ENCODE measurements at places on chromosomes 4 and X.
A peak's percentile ranks its signal among the peaks of the same experiment; 100 is the strongest.

- DNase-seq: no peak
Measured at GRCh38 chr4:19135895-19136633, 1114.5 kb upstream of the LCORL start.

- no peak for DNase-seq
Measured at GRCh38 chrX:11585174-11585573, 80.5 kb downstream of the ARHGAP6 start.

GRCh38 chr4:173821036-173821435 is 291.0 kb upstream of the HAND2 start:
- no peak for DNase-seq

DNA sequence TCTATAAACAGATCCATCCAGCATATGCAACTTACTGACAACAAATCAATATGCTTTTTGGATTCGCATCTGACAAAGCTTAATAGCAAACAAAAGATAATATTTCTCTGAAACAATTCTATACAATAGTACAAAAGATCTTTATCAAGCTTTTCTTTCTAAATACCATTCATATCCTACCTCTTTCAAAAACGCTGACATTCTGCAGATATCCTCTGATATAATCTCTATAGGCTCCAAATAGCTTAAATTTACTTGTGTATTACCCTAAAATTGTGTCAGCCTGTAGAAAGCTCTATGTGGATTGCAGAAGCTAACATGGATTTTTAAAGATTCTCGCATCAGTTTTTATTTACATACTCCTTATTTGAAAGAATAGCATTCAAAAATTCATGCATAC is 260.6 kb downstream of the GASK1B start:
- no peak for DNase-seq

DNA sequence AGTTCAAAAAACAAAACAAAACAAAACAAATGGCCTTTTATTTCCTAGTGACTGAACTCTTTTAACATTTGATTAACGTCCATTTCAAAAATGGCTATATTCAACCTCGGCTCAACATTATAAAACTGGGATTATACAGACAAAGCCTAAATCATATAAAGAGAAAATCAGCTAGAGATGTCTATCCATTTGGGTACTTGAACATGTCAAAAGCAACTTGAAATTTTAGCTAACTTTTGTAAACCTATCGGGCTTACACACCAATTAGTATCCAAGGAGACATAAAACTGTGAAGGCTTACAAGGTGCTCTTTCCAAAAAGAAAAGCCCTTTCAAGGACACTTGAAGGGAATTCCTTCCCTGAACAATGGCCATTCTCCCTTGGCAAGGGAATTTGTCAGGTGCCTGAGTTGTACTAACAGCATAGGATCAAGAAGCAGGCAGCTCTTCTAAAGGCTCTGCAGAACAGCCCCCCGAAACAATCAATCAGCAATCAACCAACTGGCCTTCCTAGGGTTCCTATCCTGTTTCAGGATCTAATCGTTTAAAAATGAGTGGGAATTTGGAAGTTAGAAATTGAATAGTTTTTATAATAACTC is 633.7 kb upstream of the HTR2C start:
- no peak for DNase-seq

GRCh38 chr4:83257811-83258210 is 26.8 kb downstream of the COQ2 start:
- no peak for DNase-seq

DNA sequence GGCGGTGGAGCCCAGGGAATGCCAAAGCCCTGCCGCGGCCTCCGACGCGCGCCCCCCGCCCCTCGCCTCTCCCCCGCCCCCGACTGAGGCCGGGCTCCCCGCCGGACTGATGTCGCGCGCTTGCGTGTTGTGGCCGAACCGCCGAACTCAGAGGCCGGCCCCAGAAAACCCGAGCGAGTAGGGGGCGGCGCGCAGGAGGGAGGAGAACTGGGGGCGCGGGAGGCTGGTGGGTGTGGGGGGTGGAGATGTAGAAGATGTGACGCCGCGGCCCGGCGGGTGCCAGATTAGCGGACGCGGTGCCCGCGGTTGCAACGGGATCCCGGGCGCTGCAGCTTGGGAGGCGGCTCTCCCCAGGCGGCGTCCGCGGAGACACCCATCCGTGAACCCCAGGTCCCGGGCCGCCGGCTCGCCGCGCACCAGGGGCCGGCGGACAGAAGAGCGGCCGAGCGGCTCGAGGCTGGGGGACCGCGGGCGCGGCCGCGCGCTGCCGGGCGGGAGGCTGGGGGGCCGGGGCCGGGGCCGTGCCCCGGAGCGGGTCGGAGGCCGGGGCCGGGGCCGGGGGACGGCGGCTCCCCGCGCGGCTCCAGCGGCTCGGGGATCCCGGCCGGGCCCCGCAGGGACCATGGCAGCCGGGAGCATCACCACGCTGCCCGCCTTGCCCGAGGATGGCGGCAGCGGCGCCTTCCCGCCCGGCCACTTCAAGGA is at the start of gene FGF2:
TSS of gene FGF2 (plus strand) at position 279 of the 705 bp plus-strand sequence. CDS start at position 623, 344 bp downstream.
- peak; percentile 83 for DNase-seq

- no peak for DNase-seq
Measured at GRCh38 chr4:55783584-55783983, 36.0 kb upstream of the EXOC1L start.

GRCh38 chrX:53280331-53281320 is 758 bp downstream of the IQSEC2 start:
- DNase-seq: peak; percentile 66

- no peak for DNase-seq
Measured at GRCh38 chrX:21875013-21875412, 19.2 kb downstream of the YY2 start.

DNA sequence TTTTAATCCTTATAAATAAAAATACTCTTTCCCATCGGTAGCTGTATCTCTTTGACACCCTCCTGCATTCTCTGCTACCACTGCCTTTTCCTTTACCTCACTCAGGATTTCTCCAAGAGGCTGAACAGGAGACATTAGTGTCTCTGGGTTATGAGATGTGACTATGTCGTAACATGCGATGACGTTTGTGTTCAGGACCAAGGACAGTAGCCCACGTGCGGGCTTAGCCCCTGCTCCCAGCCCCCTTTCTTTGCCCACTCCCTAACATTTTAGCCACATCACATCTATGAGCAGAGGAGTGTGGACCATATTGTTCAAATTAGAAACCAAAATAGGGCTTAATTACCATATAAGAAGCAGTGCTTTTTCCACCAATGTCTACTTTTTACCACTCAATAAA is 369.3 kb downstream of the FBXW7 start:
- DNase-seq: no peak

GRCh38 chrX:107646735-107647134 is 18.4 kb downstream of the PRPS1 start:
- DNase-seq: no peak

DNA sequence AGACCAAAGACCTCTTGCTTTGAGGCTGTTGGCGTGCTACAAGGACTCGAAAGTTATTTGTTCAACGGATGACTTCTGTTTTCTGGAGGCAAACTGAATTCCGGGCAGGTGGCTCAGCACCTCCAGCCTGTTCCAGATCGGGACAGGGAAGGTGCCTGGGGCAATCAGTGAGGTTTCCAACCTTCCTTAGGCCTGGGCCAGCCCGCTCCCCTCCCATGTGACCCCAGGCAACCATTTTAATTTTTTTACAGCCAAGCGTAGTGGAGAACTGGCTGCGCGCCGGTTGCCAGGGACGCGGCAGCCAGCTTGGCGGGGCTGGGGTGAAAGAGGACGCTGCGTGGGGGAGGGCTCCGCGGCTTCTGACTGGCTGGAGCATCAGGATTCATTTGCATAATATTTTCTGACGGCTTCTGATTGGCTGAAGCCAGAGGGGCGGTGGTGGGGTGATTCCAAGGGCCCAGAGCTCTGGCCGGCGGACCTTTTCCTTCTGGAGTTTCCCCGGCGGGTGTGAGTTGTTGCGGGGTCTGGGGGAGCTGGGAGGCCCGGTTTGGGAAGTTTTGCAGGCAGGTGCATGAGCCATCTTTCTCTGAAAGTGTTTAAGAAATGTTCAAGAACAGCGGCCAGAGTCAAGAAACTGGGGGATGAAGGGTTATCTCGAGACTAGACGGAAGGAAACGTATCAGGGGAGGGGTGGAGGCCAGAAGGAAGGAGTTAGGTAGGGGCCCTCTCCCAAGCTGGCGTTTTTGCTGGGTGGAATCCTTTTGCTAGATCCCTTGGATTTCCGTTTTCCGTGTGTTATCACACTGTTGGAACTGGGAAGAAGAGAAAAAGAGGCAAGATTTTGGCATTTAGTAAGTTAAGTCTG is at the start of gene MID1IP1:
TSS of gene MID1IP1 (plus strand) at position 479 of the 865 bp plus-strand sequence. CDS start 3,488 bp downstream, outside the sequence.
- DNase-seq: peak; percentile 95

GRCh38 chr4:126686491-126686890 is 946.3 kb upstream of the INTU start:
- DNase-seq: no peak

DNA sequence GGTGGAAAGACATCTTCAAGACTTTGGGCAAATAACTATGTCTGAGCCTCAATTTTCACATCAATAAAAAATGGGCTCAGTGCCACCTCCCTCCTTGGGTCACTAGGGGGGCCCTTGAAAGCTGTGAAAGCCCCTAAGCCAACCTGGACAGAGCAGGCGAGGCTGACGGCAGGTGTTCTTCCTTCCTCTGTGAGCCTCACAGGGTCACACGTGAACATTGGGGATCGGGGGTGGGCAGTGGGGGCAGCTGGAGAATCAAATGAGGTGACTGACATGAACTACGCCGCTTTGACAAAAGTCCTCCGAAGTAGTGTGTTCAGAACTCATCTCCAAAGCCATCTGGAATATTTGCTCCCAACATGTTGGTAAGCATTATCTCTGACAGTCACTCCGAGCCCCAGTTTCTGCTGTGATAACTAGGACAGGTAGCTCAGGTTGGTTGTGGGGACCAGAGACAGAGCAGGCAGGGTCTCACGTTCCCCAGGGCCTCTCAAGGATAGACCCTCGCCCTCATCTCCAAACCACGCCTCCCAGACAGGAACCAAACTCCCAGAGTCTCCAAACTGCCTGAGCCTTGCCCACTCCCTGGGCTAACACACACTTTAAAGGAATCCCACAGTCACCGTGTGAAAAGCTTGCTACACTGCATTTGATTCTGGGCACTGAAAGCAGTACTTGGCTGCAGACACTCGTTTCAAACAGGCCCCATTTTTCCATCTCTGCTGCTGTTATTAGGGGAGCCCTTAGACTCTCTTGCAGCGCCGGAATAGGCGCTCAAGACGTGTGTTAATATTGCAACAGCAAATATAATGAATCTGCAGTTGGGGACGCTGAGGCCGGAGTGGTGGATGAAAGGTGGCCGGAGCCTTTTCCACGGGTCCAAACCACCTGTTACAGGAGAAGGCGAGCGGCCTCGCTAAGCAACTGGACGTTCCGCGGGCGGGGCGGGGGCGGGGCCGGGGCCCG is 717 bp upstream of the WFS1 start:
- DNase-seq: no peak

GRCh38 chrX:82973646-82974045 is 534.4 kb upstream of the POU3F4 start:
- DNase-seq: no peak

DNA sequence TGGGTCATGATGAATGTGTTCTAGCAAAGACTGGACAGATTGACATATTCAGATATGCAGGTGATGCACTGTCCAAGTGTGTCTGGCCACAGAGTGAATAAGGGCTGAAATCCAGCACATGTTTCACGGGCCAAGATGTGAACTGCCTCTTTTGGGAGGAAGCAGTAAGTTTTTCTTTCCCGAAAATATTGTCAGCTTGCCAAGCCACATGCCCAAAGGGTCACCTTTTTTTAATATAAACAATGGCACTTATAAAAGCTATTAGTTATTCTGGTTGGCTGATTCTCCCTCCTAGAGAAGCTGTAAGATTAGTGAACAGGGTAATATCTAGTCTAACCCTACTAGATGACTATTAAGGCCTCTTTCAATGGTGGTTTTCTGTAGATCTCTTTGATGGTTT is 1.5 kb upstream of the EDNRA start:
- DNase-seq: no peak

DNA sequence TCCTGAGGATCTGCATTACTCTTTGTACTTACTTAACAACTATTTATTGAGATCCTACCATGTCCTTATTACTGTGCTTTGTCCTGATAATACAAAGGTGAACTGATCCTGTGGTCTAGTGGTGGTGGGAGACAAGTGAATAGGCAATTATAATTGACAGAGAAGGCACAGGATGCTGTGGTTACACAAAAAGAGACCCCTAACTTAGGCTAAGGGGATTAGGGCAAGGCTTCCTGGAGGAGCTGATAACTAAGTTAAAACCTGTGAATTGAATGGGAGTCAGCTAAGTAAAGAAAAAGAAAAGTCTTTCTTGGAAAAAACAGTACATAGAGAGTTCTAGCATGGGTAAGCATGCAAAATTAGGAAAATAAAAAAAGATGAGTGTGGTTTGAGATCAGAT is 164.4 kb downstream of the LARP7 start:
- no peak for DNase-seq

DNA sequence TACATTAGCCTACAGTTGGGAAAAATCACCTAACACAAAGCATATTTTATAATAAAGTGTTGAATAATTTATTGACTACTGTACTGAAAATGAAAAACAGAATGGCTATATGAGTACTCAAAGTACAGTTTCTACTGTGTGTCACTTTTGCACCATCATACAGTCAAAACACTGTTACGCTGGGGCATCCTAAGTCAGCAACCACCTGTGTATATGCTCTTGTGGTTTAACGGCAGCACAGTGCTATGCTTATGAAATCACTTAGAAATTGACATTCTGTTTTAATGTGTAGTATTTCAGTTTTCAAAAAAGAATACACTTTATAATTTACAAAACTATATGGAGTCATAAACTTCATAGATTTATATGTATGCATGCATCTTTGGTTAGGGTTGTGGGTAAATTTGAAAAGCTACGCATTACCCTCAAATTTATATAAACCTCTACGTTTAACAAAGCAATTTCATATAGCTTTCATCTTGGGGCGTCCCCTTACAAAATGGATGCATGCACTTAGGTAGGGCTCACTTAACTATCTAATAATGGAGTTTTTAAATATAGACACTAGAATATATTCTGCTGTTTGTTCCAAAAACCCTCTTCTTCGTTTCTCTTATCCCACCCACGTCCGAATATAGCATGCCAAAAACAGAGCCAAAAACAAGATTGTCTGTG is 690 bp upstream of the NEIL3 start:
- DNase-seq: no peak

DNA sequence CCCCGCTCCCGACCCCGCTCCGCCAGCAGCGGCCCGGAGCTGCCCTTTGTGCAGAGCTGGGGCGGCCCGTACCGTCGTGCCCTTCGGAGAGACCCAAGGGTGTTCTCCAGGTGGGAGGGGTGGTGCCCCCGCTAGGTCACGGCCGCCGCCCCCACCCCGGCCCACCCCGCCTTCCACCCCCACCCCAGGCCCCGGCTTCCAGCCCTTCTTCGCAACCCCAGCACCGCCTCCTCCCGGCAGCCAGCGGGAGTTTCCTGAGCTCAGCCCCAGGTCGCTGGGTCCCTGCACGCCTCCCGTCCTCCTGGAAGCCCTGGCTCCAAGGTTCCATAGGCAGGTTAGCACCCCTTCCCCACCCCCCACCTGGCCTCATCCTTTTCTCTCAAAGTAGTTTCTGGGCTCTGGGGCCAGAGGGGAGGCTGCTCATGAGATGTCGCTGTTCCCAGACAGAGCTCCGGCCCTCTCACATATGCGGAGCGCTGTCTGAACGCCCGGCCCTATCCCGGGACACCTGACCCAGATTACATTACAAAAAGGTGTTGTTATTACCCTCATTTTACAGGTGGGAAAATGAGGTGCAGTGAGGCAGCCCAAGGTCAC is 25.2 kb upstream of the FGFR3 start:
- no peak for DNase-seq

GRCh38 chr4:95507561-95507960 is 41.2 kb downstream of the UNC5C start:
- no peak for DNase-seq
